CD4-positive, alpha-beta T cell (primary cell): ENCODE measurements at places on chromosomes 1 and 21.

GRCh38 chr1:100313382-100313781 lies 38.9 kb upstream of the CDC14A start:
- DNase-seq = no peak

- peak; percentile 20 for DNase-seq
Measured at GRCh38 chr1:176374967-176375569, 87.9 kb upstream of the PAPPA2 start.

DNA sequence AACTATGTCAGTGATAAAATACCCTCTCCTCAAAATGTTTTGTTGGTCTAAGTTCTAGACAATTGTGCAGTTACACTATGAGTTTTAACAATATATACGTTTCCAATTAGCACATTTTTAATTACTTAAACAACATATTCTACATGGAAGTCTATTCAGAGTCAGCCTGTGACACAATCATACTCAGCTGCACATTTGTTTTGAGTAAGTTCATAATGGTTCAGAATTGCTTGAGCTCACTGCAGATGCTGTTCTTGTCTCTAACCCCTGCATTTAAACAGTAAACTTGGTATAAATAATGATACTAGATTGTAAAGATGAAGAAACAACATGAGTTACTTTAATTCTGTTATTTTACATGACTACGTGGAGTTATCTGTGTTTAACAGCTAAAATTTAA lies 30.6 kb downstream of the CDKN2C start:
- DNase-seq = no peak

DNA sequence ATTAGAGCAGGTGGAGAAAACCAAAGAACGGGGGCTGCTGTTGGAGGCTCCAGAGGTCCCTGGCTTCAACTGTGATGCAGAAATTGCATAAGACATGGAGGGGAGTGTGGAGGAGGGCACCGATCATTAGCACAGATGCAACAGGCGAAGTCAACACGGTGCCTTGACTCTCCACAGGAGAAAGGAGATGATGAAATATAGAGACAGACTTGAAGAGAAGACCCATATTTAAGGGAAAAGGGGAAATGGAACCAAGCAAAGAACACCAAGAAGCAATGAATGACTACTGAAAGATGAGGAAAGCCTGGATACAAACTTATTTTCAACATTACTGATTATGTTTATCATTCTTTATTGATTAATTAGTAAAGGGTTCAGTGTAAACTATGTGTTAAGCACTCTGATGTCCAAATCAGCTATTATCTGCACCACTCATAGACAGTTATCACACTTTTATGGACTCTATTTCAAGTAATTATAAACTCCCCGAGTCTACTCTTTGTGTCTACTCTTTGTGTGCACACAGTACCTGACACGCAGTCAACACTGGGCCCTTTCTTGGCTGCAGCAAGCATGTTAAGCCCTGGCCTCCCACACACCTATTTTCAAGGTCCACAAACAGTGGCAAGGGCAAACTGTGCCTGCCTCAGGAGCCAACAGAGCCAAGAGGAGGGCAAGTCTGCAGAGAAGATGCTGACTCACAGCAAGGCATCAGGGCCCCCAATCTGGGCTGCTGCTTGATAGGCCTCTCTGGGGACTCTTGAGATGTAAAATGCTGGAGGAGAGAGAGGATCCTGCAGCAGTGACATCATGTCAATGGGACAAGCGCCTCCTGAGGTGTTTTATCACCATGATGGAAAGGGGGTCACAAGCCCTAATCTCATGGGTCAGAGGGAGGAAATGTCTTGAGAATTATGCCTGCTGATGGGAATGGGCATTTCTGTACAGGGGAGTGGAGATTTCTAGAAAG lies 17.6 kb downstream of the PCNX2 start:
- DNase-seq = no peak

- no peak for DNase-seq
Measured at GRCh38 chr1:65310078-65310587, 790 bp downstream of the DNAJC6 start.

DNA sequence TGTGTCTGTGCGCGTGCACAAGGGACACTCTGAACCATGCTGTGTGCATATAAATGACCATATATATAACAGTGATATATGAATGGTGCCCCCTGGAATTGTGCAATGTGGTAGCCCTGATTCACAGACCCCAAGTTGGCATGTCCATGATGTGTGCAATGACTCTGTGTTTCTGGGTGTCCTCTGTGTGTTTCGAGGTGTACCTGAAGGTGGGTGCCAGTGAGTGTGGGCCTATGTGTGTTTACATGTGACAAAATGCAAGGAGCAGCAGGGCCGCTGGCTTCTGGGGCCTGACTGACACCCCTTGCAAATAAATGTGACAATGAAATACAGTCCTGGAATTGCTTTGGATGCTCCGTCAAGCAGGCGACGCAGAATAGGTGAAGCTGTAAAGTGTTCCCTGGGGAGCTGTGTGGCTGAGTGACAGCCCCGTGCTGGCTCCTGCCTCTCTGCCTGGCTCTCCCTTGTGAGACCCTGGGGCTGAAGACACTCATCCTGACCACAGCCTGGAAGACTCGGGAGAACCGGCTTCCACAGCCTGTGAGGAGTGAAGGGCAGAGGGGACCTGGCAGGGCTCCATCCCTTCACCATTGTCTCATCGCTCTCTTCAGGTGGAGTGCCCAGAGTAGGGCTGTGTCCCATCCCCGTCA lies 38.2 kb upstream of the CSF3R start:
- DNase-seq = no peak

DNA sequence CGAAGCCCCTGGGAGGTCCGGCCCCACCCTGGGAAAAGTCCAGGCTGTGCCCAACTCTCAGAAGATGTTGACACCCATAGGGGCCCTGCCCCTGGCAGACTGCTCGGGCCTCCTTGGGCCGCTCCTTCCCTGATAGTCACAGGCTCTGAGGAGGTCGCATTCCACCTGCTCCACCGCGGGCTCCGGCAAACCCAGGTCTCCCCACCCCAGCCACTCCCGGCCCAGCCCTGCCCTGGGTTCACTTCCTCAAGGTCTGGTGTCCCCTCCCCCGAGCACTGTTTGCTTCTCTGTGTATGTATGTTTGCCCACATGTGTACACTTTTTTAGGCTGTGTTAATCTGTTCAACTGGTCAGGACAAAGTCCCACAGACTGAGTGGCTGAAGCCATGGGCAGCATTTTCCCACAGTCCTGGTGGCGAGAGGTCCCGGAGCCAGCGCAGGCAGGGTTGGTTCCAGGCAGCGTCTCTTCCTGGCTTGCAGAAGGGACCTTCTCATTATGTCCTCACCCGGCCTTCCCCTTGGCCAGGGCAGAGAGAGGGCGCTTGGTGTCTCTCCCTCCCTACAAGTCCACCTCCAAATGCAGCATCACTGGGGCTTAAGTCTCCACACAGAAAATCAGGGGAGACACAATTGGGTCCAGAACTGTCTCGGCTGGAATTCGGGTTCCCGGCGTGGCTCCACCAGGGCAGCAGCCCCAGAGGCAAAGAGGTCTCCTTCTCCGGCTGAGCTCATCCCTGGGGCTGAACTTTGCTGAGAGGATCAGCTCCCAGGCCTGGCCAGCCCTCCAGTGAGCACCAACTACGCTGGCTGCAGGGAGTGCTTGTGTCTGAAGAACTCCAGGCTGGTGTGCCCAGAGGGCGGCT lies 10.5 kb upstream of the PRXL2B start:
- no peak for DNase-seq

GRCh38 chr1:113123737-113124136 lies 50.7 kb downstream of the LRIG2 start:
- DNase-seq = no peak

GRCh38 chr21:44347911-44348451 lies 5.4 kb upstream of the TRPM2 start:
- DNase-seq = no peak
